Thoracic aorta (tissue), 2 donors: ENCODE measurements at places on chromosomes 7 and 10.

DNA sequence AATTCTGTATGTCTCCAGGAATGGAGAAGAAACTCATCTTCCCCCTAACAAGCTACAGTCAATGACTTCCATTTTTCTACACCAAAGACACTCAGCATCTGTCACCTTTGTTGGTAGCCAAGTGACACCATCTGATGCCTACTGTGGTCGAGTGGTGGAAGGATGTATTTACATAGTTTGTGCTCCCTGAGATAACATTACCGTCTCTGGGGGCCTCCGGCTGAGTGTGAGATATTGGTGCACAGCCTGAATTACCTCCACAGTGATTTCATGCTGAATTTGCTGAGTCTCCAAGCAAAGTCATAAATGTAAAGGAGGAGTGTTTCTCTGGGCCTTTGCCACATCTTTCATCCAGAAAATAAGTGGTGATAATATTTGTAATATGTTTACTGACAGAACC lies 114.0 kb downstream of the GRID1 start:
- DNase-seq, result no peak

DNA sequence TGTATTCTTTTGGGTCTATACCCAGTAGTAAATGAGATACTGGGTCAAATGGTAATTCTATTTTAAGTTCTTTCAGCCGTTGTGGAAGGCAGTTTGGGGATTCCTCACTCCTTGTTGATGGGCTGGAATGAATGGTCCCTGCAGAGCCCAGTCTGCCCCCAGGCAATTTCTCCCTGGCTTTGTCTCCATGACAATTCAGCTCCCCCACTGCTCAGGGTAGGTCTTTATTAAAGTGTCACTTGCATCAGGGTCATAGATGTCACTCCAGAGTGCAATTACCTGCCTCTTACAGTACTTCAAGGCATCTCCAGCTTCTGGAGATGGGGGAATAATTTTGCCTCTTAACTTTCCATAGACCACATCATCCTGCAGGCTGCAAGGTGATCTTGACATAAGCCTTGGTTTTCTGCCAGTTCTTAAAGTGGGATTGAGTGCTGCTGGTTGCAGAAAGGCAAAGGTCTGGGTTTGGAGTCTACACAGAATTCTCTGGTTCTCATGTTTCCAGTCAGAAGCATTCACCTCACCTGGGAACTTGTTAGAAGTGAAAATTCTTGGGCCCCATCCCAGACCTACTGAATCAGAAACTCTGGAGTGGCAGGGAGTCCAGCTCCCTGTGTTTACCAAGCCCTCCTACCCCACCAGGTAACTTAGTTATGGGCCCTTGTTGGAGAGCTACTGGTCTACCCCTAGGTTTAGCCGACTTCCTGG lies 442.4 kb downstream of the GALNT17 start:
- DNase-seq, result no peak

DNA sequence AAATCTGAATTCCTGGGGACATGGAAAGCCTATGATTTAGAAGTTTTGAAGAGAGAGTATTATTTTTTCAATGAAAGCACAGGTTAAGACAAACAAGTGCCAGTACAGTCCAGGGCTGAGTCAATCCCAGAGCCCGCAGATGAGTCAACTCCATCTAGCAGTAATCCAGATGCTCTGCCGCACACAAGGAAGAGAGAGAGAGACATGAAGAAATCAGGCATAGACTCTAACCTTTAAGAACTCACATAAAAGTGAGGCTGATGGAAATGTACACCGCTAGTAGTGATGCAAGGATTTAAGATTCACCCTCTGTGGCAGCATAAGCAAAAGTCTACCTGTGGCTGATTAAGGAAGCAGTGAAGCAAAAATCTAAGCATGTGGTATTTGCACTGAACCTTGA lies 651.5 kb downstream of the TNS3 start:
- no peak for DNase-seq

- DNase-seq, result no peak
Observed at GRCh38 chr7:141911391-141911790, 4.8 kb upstream of the OR9A4 start.

GRCh38 chr7:79877874-79878465 lies 256.7 kb upstream of the GNAI1 start:
- no peak for DNase-seq

GRCh38 chr7:92404170-92404614 lies 43.1 kb upstream of the GATAD1 start:
- no peak for DNase-seq

DNA sequence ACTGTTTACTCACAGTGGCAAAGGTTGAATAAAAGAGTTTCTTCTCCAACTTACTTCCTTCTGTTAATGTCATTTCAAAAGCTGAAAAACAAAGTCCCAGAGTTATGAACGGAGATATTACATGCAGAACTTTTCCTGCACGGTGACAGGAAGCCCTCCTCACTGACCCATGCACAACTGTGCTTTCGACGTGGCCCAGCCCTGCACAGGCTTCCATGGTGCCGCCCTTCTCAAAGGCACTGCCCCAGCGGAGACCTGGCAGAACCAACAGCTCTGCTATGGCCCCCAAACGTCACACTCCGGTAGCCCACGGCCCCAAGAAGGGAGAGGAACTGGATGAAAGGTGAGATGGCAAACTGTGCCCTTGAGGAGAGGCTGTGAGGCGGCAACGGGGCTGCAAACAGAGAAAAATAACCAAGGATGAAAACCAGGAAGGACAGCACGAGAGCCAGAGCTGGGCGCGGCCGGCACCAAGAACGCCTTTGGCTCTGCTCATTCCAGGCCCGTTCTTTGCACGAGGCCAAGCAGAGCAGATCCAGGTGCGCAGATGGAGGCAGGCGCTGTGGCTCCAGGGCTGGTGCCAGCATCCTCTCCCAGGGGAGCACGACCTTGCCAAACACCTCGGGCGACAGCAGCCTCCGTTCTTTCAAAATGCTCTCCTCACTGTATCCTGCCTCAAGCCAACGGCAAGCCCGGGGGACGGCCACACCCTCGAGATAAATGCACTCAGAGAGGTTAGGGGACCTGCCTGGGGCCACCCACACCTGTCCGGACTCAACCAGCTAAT lies 7.0 kb upstream of the FUOM start:
- no peak for DNase-seq

DNA sequence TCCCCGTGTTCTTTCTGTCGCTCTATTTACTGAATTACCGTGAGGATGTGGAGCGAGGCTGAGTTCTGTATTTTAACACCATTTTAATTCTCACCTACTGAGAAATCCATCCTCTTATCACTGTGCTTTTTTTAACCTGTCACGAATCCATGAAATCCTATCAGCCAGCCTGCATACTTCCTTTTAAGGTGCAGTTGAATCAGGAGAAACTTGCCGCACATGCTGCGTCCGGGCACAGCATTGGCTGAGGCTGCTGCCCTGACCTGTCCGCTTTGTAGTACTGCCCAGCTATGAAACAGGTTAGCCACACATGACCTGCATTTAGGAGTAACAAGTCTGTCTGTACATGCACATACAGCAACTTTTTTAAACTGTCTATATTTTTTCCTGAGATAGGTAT lies 82.5 kb downstream of the EGFR start:
- no peak for DNase-seq

- DNase-seq, result no peak
Observed at GRCh38 chr7:90396420-90396819, 6.8 kb upstream of the CLDN12 start.

- no peak for DNase-seq
Observed at GRCh38 chr7:19928247-19928646, 154.8 kb upstream of the TMEM196 start.

GRCh38 chr10:80537086-80537735 lies 491 bp upstream of the SH2D4B start:
- no peak for DNase-seq

DNA sequence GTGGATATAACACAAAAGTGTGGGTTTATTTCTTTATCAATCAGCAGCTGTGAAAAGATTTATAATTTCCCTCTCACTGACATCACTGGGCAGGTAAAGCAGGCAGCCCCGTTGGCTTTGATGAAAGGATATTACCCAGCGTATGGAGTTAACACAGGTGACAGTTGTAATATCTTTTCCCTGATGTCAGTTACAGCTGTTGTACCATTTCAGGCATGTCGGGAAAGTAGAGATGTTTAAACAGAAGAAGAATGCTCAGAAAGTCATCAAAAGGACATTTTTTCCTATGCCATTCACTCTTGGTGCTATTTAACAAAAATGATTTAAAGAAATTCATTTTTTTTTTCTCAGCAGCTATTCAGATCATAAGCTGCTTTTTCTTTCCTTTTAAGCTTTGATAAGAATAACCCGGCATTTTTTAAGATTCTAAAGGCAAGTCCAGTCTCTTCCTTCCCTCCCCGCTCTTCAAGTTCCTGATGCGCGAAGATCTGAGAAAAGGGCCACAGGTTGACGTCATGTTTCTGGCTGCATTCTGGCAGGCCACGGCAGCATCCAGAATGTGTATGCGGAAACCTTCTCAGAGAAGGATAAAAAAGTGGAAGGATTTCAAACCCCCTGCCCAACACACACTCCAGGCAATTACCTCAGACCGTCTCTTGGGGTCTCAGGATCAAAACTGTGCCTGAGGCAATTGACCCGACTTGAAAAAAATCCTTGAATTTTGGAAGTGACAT lies 32.5 kb upstream of the ADAM12 start:
- DNase-seq, result no peak

- DNase-seq, result no peak
Observed at GRCh38 chr10:7192061-7192460, 218.8 kb downstream of the SFMBT2 start.

- no peak for DNase-seq
Observed at GRCh38 chr7:132072165-132072564, 504.1 kb downstream of the PLXNA4 start.

DNA sequence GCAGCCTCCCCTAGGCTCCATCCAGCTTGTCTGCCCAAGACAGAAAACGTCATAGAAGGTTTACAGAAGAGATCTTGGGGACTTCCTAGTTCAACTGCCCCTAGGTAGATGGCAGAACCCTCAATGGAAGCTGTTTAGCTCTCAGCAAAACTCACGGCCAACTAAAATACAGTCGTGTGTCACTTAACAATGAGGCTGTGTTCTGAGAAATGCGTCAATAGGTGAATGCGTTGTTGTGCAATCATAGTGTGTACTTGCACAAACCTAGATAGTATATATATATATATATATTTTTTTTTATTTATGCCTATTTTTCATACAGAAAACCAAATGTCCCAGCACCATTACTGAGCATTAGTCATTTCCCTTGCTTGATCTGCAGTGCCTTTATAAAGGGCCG lies 100.4 kb upstream of the SH2B2 start:
- DNase-seq, result no peak

DNA sequence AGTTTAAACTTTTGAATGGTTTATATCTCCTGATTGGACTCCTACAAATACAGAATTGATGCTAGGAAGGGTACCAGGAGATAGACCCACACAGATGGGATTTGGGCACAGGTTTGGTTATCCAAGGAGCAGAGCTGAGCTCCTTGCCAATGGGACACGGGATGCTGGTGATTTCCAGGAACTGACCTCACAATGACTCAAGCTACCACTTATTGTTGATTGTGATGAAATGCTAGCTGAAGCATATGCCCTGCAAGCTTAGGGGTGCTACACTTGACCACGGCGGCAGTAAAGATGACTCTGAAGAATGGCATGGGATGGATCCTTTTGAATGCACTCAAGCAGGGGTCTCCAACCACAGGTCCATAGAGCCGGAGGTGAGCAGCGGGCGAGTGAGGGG lies 45.5 kb upstream of the VKORC1L1 start:
- DNase-seq, result no peak

DNA sequence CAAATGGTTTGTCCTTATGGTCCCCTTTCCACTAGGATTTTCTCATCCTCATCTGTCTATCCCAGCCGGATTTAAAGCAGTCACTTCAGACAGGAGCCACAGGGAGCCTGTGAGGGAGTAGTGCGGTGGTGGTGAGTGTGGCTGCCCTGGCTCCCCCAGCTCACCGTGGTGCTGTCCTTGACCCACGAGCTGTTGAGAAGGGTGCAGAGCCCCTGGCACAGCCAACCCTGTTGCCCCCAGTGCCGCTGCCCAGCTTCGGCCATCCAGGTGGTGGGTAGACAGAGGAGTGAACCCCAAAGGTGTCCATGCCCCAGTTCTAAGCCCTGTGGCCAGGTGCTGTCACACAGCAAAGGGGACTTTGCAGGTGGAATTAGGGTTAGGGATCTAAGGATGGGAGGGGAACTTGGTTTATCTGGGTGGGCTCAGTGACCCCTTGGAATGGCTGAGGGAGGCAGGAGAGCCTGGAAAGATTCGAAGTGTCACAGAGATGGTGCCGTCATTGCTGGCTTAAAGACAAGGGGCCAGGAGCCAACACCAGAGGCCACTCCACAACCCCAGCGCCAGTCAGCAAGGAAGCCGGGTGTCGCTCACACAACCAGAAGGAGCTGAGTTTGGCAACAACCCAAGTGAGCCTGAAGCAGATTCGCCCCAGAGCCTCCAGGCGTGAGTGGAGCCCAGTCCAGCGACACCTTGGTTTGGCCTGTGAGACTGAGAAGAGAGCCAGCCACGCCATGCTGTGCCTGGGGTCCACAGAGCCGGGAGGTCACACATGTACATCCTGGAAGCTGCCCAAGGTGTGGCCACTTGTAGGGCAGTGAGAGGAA lies 142.4 kb downstream of the ADCY1 start:
- no peak for DNase-seq

DNA sequence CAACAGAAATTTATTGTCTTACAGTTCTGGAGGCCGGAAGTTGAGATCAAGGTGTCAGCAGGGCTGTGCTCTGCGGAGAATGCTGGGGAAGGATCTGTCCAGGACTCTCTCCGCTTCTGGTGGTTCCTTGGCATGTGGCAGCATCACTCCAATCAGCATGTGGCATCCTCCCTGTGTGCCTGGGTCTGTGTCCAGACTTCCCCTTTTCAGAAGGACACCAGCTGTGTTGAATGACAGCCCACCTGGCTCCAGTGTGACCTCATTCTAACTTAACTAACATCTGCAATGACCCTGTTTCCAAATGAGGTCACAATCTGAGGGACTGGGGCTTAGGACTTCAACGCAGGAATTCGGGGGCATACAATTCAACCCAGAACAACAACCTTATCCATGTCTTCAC lies 141.9 kb downstream of the BMS1 start:
- DNase-seq, result no peak

GRCh38 chr7:107014387-107015023 lies 30.0 kb upstream of the PRKAR2B start:
- DNase-seq, result no peak
